ENCODE measurements at places on chromosomes 1 and 21.

GRCh38 chr1:228646717-228647522 lies 88.4 kb upstream of the RHOU start:
- DNase-seq, result no peak

GRCh38 chr1:41122851-41123518 lies 101.5 kb upstream of the SLFNL1 start:
- DNase-seq, result peak; percentile 48

DNA sequence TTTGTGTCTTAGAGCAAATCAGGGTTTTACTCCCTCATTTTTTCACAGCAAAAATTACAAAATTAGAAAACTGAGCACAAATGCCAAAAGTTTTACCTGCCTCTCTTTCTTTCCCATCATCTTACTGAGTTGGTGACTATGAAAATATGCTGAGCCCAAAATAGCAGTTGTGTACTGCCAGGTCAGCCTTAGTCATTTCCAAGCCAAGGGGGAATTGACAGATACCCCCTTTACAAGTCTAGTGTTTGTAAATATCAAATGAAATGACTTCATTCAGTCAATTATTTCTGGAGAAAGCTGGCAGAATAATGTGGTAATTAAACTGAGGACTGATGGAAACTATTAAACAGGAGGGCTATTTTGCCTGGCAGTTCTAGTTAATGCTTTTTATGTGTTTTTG lies 11.4 kb upstream of the GORAB start:
- DNase-seq, result no peak

DNA sequence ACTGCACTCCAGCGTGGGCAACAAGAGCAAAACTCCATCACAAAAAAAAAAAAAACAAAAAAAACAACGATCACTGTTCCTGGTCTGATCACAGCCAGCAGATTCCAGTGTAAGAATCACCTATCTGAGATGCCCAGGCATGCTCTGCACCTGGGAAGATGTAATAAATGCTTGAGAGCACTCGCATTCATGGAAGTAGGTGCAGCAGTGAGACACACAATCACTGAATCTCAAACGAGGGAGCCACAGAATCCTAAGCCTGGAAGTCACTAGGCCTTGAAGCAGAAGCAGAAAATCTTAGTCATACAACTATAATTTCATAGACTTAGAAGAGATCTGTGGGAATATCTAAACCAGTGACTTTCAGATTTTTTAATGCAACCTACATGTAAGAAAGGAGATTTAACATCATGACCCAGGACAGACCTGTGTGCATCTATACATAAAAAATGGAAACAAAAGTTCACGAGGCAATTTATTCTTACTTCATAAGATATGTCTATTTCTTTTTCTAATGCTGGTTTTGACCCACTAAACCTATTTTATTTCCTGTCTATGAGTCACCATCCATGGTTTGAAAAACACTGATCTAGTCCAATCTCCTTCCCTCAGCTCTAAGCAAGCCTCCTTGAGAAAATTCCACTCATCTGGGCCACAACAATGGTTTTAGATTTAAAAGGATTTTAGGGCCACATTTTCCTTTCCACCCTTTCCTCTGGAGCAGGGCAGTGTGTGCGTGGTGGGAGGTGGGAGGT lies 30.4 kb downstream of the RIMS3 start:
- no peak for DNase-seq

GRCh38 chr1:248098529-248098928 lies 3.5 kb downstream of the OR2L13 start:
- DNase-seq, result no peak

GRCh38 chr21:43757601-43758000 lies 18.5 kb downstream of the CSTB start:
- DNase-seq, result no peak

- no peak for DNase-seq
Observed at GRCh38 chr1:226574591-226575435, 26.2 kb downstream of the STUM start.

All from amniotic stem cell (primary cell).